Chondrocyte (in vitro differentiated cells): ENCODE measurements at places on chromosomes 5 and 9. TPM values are rescaled to one million over a fixed set of nuclear protein-coding genes. Genes with fewer than 3 reads are reported as not detected.

- no peaks in the 10 kb centered on the region for H3K36me3 ChIP-seq
- no peak overlapping the region for H3K4me3 ChIP-seq
- no peaks in the 10 kb centered on the region for H3K27me3 ChIP-seq
These were observed 54.5 kb downstream of the DIAPH1 start for GRCh38 chr5:141564216-141564692.

SLC6A19 gene
- total RNA-seq = not detected in 3 replicates

- peaks cover 8% of the 10 kb centered on the region for H3K4me1 ChIP-seq
- no peak overlapping the region for H3K4me3 ChIP-seq
- no peak for DNase-seq
- peaks cover 30% of the 10 kb centered on the region for H3K36me3 ChIP-seq
These were observed 49.5 kb downstream of the PKD2L2 start for GRCh38 chr5:137938751-137939143.

GRCh38 chr5:35561396-35561795, 56.3 kb upstream of the SPEF2 start:
- H3K4me1 ChIP-seq = no peaks in the 10 kb centered on the region
- DNase-seq = no peak
- no peak overlapping the region for H3K27ac ChIP-seq
- peaks cover 3% of the 10 kb centered on the region for H3K27me3 ChIP-seq

- peaks cover 46% of the 10 kb centered on the region for H3K4me1 ChIP-seq
- H3K4me3 ChIP-seq = no peak overlapping the region
- DNase-seq = no peak
- no peaks in the 10 kb centered on the region for H3K36me3 ChIP-seq
- H3K27me3 ChIP-seq = no peaks in the 10 kb centered on the region
- H3K27ac ChIP-seq = no peak overlapping the region
These were observed 107.7 kb upstream of the DAPK1 start for GRCh38 chr9:87389936-87390335.

DNA sequence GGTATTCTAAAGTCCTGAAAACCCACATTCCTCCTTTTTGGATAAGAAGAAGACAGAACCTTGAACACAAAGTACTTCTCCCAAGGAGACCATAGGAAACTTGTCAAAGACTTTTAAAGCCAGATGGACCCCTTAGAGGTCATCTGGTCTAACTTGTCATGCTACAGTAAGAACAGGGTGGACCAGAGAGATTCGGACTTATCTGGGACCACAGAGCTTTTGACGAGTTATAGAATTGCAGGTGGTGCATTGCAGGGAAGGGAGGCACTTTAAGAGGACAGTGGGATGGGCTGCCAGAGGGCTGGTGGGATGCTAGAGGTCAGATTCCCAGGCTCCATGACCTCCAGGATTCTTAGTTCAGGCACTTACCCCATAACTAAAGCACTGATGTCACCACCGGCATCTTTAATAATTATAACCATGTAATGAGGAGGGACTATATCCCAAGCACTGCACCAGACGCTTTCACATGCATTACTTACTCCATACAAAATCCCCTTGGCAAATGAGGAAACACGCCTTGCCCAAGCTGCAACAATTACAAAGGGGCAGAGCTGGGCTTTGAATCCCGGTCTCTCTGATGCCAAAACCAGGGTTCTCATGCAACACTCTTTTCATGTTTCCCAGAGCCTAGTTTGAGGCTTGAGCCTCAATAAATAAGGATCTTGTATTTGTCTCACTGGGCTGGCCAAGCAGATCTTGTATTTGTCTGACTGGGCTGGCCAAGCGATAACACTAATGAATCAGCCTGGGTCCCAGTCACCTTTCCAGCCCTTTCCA, 12.8 kb upstream of the GPX3 start:
- no peaks in the 10 kb centered on the region for H3K36me3 ChIP-seq
- H3K4me3 ChIP-seq = no peak overlapping the region
- H3K4me1 ChIP-seq = peaks cover 3% of the 10 kb centered on the region
- H3K27me3 ChIP-seq = peaks cover 8% of the 10 kb centered on the region
- no peak for DNase-seq

GRCh38 chr5:19960451-19960850, 27.5 kb downstream of the CDH18 start:
- no peak for DNase-seq
- peaks cover 6% of the 10 kb centered on the region for H3K27me3 ChIP-seq
- H3K4me1 ChIP-seq = no peaks in the 10 kb centered on the region
- H3K36me3 ChIP-seq = no peaks in the 10 kb centered on the region
- H3K27ac ChIP-seq = no peak overlapping the region

GRCh38 chr5:96235008-96235910, 197.8 kb downstream of the PCSK1 start:
- peak overlapping the region; percentile 37 for H3K4me3 ChIP-seq
- H3K4me1 ChIP-seq = peaks cover 34% of the 10 kb centered on the region
- H3K27me3 ChIP-seq = no peaks in the 10 kb centered on the region
- peak overlapping the region; percentile 97 for H3K27ac ChIP-seq
- H3K36me3 ChIP-seq = peaks cover 2% of the 10 kb centered on the region

GRCh38 chr5:62509806-62510205, 68.8 kb upstream of the LRRC70 start:
- no peak overlapping the region for H3K4me3 ChIP-seq
- no peak for DNase-seq
- no peak overlapping the region for H3K27ac ChIP-seq
- no peaks in the 10 kb centered on the region for H3K4me1 ChIP-seq
- H3K27me3 ChIP-seq = no peaks in the 10 kb centered on the region

DNA sequence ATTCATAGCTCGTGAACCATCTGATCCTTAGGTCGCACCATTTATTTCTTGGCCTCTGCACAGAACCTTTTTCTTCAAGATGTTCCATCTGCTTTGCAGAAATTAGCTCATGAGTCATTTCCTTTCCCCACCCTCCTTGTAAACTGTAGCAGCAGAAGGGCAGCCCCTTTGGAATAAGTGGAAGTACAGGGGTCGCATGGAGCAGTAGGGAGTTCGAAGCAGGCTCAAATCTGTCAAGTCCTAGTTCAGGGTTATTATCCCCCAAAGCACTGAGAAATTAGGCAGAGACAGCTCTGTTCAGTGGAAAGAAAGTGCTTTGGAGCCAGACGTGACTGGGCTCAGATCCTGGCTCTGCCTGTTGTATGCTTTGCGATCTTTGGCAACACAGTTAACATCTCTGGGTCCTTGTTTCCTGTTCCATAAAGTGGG, 84.2 kb downstream of the SGCD start:
- peak overlapping the region; percentile 55 for H3K27ac ChIP-seq
- no peaks in the 10 kb centered on the region for H3K36me3 ChIP-seq
- H3K27me3 ChIP-seq = no peaks in the 10 kb centered on the region
- peaks cover 68% of the 10 kb centered on the region for H3K4me1 ChIP-seq
- no peak for DNase-seq
- H3K4me3 ChIP-seq = no peak overlapping the region

- H3K36me3 ChIP-seq = no peaks in the 10 kb centered on the region
- no peak overlapping the region for H3K4me3 ChIP-seq
- DNase-seq = no peak
- no peaks in the 10 kb centered on the region for H3K4me1 ChIP-seq
- no peaks in the 10 kb centered on the region for H3K27me3 ChIP-seq
These were observed 815.0 kb downstream of the DTWD2 start for GRCh38 chr5:118173340-118173739.

DNA sequence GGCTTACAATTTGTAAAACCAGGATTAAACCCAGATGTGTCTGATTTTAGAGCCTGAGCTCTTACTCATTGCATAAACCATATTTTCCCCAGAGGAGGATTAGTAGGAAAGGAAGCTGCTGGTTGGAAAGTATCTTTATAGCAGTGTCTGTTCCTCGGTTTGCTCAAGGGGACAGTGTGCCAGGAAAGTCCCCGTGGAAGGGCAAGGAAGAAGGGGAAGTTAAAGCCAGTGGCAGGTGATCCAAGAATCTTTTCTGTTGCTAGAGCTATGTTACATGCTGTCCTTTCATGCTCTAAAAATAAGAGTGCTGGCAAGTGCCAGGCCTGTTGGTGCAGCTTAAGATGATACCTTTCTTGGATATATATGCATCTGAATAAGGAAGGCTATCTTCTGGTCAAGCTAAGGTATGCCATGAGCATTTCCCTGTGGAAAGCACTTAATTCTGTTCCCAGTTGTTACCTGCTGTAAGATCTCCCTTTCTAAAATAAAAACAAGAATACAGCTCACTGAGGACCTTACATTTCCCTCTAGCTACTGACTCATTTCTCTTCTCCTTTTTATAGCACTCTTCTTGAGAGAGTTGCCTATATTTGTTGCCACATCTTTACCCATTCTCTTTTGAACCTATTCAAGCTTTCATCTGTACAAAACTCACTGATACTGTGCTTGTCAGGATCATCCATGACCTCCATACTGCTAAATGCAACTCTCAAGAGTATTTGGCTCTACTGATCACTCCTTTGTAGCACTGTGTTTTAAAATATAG, 8.0 kb downstream of the PDCD1LG2 start:
- H3K36me3 ChIP-seq = no peaks in the 10 kb centered on the region
- H3K4me3 ChIP-seq = no peak overlapping the region
- no peak overlapping the region for H3K27ac ChIP-seq
- peaks cover 6% of the 10 kb centered on the region for H3K4me1 ChIP-seq

- peaks cover 4% of the 10 kb centered on the region for H3K4me1 ChIP-seq
- H3K27me3 ChIP-seq = no peaks in the 10 kb centered on the region
- no peak for DNase-seq
These were observed 254.6 kb upstream of the PIK3R1 start for GRCh38 chr5:67960939-67961338.

DNA sequence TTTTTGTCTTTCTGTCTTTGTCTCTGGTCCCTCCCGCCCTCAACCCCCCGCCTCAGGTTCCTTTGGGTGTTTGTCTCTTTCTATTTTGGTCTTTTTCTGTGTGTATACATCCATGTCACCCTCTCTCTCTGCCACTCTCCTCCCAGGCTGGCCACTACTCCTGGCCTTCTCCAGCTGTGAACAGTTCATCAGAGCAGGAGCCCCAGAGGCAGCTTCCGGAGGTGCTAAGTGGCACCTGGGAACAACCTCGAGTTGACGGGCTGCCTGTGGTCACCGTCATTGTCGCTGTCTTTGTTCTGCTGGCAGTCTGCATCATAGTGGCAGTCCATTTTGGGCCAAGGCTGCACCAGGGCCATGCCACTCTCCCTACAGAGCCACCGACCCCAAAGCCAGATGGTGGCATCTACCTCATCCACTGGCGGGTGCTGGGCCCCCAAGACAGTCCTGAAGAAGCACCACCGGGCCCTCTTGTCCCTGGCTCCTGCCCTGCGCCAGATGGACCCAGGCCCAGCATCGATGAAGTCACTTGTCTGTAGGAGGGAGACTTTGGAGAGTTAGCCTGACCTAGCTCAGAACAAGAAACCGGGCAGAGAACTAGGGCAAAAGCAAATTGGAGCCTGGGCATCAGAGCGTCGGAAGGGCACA, 1.7 kb downstream of the SMIM33 start:
- no peak overlapping the region for H3K27ac ChIP-seq
- peaks cover 8% of the 10 kb centered on the region for H3K36me3 ChIP-seq
- H3K27me3 ChIP-seq = no peaks in the 10 kb centered on the region
- DNase-seq = no peak
- peaks cover 16% of the 10 kb centered on the region for H3K4me1 ChIP-seq

RCL1 gene
- 8.4 to 10.0 TPM (median 8.6 TPM) in 3 replicates for total RNA-seq

DNA sequence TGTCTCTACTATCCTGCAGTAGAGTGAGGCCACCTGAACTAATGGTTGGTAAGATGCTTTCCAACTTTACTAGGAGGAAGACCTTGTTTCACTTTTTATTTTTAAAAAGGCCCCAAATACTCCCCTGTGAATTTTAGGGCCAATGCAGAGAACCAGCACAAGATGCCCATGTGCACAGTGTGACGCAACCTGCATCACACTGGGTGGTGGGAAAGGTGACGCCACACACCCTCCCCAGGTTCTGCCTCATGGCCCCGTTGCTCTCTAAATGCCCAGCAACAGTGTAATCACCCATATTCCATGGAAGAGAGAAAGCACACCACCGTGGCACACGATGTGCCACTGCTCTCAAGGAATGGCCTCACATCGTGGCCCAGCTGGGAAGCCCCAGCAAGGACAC, 6.4 kb downstream of the SURF4 start:
- peaks cover 57% of the 10 kb centered on the region for H3K4me1 ChIP-seq
- no peak for DNase-seq
- H3K4me3 ChIP-seq = no peak overlapping the region
- H3K27me3 ChIP-seq = no peaks in the 10 kb centered on the region

DNA sequence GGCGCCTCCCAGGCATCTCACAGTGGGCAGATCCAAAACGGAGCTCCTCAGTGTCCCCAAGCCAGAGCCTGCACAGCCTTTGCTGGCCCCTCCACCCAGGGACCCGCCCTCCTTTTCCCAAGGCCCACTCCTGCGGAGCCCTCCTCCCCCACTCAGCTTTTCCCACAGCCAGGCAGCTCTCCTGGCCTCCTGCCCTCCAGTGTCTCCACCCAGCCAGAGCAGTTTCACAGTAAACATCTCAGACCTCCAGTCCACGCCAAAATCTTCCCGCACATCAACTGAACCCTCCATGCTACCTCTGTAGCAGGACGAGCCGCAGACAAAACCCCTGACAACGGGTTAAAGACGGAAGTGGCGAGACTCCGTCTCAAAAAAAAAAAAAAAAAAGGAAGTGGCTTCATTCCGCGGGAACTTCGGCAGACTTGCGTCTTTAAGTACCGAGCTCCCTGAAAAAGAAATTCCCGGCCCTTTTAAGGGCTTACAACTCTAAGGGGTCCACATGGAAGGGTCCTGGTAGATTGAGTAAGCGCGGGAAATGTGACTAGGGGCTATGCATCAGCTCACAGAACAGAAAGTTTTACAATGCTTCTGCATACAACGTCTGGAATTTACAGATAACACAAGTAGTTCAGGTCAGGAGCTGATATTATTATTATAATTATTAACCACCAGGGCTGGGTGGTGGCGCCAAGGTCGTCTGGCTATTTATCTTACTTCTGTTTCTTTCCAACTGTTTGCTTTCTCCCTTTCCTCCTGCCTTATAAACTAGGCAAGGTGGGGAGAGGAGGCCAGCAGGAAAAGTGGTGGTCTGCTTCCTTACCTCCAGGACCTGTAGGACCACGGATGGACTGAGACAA, 11.4 kb upstream of the GRIN1 start:
- no peaks in the 10 kb centered on the region for H3K27me3 ChIP-seq
- no peaks in the 10 kb centered on the region for H3K36me3 ChIP-seq
- DNase-seq = peak; percentile 50
- H3K4me1 ChIP-seq = peaks cover 26% of the 10 kb centered on the region
- H3K27ac ChIP-seq = peak overlapping the region; percentile 17

- no peak overlapping the region for H3K4me3 ChIP-seq
- H3K36me3 ChIP-seq = no peaks in the 10 kb centered on the region
- DNase-seq = no peak
These were observed 361.8 kb downstream of the ELAVL2 start for GRCh38 chr9:23464275-23464674.

DNA sequence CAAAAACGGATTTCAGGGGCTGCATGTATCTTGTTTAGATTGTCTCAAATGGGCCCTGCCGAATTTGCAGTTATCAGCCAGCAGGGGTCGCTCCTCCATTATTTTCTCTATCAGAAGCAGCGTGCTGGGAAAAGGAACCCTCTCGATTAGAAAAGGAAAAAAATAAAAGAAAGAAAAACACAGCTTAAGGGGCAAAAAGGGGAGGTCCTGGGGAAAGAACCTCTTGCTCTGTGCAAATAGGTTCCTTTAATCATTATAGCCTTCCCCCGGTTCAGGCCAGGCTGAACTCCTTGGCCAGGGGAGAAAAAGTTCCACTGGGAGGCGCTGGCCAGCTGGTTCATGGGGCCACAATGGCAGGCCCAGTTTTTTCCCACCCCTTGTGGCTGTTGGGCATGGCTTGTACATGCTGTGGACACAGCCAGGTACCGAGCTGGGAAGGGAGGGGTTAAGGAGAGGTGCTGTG, 25.0 kb upstream of the CAPSL start:
- no peaks in the 10 kb centered on the region for H3K4me1 ChIP-seq
- peaks cover 21% of the 10 kb centered on the region for H3K27me3 ChIP-seq
- no peak overlapping the region for H3K4me3 ChIP-seq

BTNL3 gene
- not detected in 3 replicates for total RNA-seq

GRCh38 chr9:20702570-20702969, 18.5 kb downstream of the FOCAD start:
- H3K36me3 ChIP-seq = no peaks in the 10 kb centered on the region
- H3K4me1 ChIP-seq = peaks cover 28% of the 10 kb centered on the region
- no peak overlapping the region for H3K27ac ChIP-seq
- no peak overlapping the region for H3K4me3 ChIP-seq
- H3K27me3 ChIP-seq = no peaks in the 10 kb centered on the region
- DNase-seq = no peak
